ENCODE measurements at places on chromosomes 12 and 14. TPM values are rescaled to one million over a fixed set of nuclear protein-coding genes. Genes with fewer than 3 reads are reported as not detected.

DNA sequence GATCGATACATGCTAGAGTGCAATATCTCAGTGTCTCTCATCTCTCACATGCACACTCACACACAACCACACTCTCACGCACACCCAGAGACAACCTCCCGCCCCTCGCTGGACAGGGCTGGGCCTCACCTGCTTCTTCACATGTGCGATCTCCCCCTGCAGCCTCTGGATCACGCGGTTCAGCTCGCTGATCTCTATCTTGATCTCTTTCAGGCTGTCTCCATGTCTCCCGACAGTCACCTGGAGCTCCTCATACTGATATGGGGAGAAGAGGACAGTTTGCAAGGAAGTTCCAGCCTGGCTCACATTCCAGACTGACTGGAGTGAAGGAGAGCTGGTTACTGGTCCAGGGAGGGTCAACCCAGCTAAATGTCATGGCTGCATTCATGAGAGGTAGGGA is 4.4 kb downstream of the KRT2 start:
- H3K27ac ChIP-seq, result no peak overlapping the region
- no peak for DNase-seq
- H3K27me3 ChIP-seq, result no peaks in the 10 kb centered on the region
- peaks cover 25% of the 10 kb centered on the region for H3K4me1 ChIP-seq

GRCh38 chr12:22255097-22255496 is 79.4 kb downstream of the ST8SIA1 start:
- no peaks in the 10 kb centered on the region for H3K36me3 ChIP-seq
- H3K4me1 ChIP-seq, result peaks cover 6% of the 10 kb centered on the region
- no peak overlapping the region for H3K27ac ChIP-seq
- no peak for DNase-seq
- no peaks in the 10 kb centered on the region for H3K27me3 ChIP-seq
- H3K4me3 ChIP-seq, result no peak overlapping the region

IKZF4 gene
- polyA plus RNA-seq, result 1.3 TPM

DNA sequence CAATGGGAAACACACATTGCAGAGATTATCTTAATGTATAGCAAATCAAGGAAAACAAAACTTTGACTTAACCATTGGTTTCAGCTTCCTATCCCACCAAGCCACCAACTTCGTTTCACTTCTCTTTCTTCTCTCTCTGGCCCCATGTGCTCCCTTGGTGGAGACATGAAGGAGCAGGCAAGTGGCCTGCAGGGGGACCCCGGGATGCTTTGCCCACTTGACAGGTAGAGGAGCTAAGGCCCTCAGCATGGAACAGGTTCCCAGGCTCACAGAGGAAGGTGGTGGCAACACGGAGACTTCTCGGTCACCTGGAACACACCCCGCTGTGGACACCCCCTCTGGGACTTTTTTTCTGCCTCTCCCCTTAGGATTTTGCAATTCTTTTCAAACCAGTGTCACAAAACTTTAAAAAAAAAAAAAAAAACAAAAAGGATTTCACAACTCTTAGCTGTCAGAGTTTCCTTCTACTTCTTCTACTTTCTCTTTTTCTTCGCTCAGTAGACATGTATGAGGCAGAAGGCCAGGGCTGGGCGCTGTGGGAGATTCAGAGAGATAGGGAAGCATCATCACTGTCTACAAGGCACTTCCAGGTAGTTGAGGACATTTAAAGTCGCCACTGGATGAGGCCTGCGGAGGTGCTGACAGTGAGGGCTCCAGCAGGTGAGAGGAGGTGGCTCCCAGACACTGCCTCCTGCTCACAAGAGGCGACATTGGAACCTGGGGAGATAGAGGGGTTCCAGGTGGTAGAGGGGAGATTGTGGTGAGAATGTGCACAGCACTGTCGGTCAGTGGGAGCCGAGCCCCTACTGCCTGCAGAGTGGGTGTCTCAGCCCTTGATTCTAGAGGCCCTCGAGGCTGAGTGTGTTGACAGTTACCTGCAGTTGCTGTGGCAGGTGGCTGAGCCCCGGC is 119.6 kb downstream of the GCH1 start:
- peak overlapping the region; percentile 95 for H3K27ac ChIP-seq
- H3K4me1 ChIP-seq, result peaks cover 6% of the 10 kb centered on the region
- no peak overlapping the region for H3K4me3 ChIP-seq

- peak; percentile 99 for DNase-seq
- H3K36me3 ChIP-seq, result no peaks in the 10 kb centered on the region
- H3K27ac ChIP-seq, result peak overlapping the region; percentile 90
- H3K4me1 ChIP-seq, result peaks cover 19% of the 10 kb centered on the region
Measured at GRCh38 chr12:118052324-118053070, 8.5 kb downstream of the WSB2 start.

GRCh38 chr14:54890788-54891187 is 11.8 kb downstream of the GCH1 start:
- H3K4me1 ChIP-seq, result no peaks in the 10 kb centered on the region
- H3K27ac ChIP-seq, result no peak overlapping the region
- no peak overlapping the region for H3K4me3 ChIP-seq
- DNase-seq, result no peak
- no peaks in the 10 kb centered on the region for H3K27me3 ChIP-seq
- H3K36me3 ChIP-seq, result no peaks in the 10 kb centered on the region

- H3K27ac ChIP-seq, result no peak overlapping the region
- no peak for DNase-seq
- H3K4me3 ChIP-seq, result no peak overlapping the region
- no peaks in the 10 kb centered on the region for H3K36me3 ChIP-seq
- no peaks in the 10 kb centered on the region for H3K4me1 ChIP-seq
- no peaks in the 10 kb centered on the region for H3K27me3 ChIP-seq
Measured at GRCh38 chr12:71354871-71355270, 84.7 kb upstream of the LGR5 start.

Measured in small intestine (tissue), 16 donors.